Stomach (tissue), 19 donors: ENCODE measurements at places on chromosomes 16 and 17. TPM values are rescaled to one million over a fixed set of nuclear protein-coding genes. Genes with fewer than 3 reads are reported as not detected.

GRCh38 chr16:81612351-81613163 lies 166.5 kb upstream of the PLCG2 start:
- peak overlapping the region; percentile 65 for H3K27ac ChIP-seq
- H3K4me3 ChIP-seq: no peak overlapping the region
- H3K36me3 ChIP-seq: peaks cover 14% of the 10 kb centered on the region
- DNase-seq: peak; percentile 69
- H3K27me3 ChIP-seq: no peaks in the 10 kb centered on the region
- H3K4me1 ChIP-seq: peaks cover 71% of the 10 kb centered on the region

The CORO7 gene
- 12.5 TPM for total RNA-seq

GRCh38 chr17:64133546-64134215 lies 3.7 kb upstream of the ERN1 start:
- no peaks in the 10 kb centered on the region for H3K27me3 ChIP-seq
- H3K27ac ChIP-seq: no peak overlapping the region
- H3K4me3 ChIP-seq: no peak overlapping the region
- peak; percentile 86 for DNase-seq
- H3K36me3 ChIP-seq: no peaks in the 10 kb centered on the region

The SLC38A8 gene
- total RNA-seq: not detected

- peaks cover 17% of the 10 kb centered on the region for H3K4me1 ChIP-seq
- H3K4me3 ChIP-seq: no peak overlapping the region
- no peak for DNase-seq
These were observed 48.7 kb downstream of the CCDC42 start for GRCh38 chr17:8695916-8696415.

The TMEM238L gene
- 72.4 TPM for total RNA-seq

- H3K4me1 ChIP-seq: no peaks in the 10 kb centered on the region
- peaks cover 31% of the 10 kb centered on the region for H3K27me3 ChIP-seq
- no peak overlapping the region for H3K4me3 ChIP-seq
- H3K36me3 ChIP-seq: no peaks in the 10 kb centered on the region
These were observed 13.5 kb upstream of the PLEKHG4 start for GRCh38 chr16:67265834-67266233.

DNA sequence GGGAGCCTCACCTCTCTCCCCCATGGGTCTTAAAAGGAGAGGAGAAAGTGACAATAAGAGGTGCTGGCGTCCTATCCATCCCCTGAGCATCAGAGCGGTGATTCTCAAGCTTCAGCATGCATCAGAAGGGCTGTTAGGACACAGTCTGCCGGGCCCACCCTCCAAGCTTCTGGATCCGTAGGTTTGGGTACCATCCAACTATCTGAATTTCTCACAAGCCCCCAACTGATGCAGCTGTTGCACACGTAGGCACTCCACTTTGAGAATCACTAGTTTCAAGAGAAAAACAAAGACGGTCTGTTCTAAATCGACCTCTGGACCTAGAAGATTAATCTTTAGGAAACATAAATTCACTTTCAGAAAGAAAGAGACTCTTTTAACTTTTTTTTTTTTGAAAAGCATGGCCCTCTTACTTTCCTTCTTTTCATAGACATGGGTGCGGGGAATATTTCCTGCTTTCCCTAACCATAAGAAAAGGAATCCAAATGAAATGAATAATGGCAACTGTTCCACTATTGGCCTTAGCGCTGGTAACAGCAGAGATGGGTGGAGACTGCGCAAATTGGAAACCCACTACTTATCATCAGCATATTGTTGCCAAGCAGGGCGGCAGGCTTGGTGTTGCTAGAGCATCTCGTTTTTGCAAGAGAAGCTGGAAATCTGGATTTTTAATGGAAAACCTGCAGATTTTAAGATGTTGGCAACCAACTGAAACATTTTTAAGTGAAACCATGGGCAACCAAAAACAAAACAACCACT lies 144.4 kb downstream of the GAS7 start:
- H3K4me1 ChIP-seq: no peaks in the 10 kb centered on the region
- no peaks in the 10 kb centered on the region for H3K27me3 ChIP-seq
- H3K27ac ChIP-seq: no peak overlapping the region
- H3K36me3 ChIP-seq: no peaks in the 10 kb centered on the region
- H3K4me3 ChIP-seq: no peak overlapping the region

DNA sequence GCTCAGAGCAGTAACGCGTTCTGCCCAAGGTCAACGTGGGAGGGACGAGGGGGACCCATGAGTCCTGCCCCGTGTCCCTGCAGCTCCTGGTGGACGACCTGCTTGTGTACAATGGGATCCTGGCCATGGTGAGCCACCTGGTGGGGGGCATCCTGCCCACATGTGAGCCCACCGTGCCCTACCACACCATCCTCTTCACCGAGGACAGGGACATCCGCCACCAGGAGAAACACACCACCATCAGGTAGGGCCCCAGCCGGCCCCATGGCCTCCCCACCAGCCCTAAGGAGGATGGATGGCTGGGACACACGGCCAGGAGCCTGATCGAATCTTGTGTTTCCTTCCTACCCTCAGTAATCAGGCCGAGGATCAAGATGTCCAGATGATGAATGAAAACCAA lies 227.6 kb downstream of the KATNIP start:
- no peaks in the 10 kb centered on the region for H3K27me3 ChIP-seq
- peaks cover 68% of the 10 kb centered on the region for H3K36me3 ChIP-seq
- H3K4me1 ChIP-seq: peaks cover 14% of the 10 kb centered on the region
- no peak for DNase-seq

The TMEM235 gene
- not detected for total RNA-seq

DNA sequence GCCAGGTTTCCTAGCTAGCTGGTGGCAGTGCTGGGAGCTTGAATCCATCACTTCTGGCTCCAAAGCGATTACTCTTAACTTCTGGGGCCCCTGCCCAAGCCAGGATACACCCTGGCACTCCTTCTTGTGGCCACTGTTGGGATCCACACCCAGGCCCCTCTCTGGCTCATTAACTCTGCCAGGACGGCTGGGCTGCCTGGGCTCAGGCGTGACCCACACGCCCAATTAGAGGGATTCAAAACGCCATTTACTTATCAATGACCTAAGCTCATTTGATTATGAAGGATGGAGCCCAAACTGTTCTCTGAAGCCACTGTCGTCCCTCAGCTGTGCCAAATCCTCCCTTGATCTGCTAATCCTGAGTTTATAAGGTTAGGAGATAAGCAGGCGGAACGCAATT lies 79.7 kb upstream of the BRD7 start:
- H3K27ac ChIP-seq: no peak overlapping the region
- no peaks in the 10 kb centered on the region for H3K4me1 ChIP-seq
- H3K36me3 ChIP-seq: no peaks in the 10 kb centered on the region
- H3K27me3 ChIP-seq: no peaks in the 10 kb centered on the region
- no peak overlapping the region for H3K4me3 ChIP-seq
- DNase-seq: no peak

DNA sequence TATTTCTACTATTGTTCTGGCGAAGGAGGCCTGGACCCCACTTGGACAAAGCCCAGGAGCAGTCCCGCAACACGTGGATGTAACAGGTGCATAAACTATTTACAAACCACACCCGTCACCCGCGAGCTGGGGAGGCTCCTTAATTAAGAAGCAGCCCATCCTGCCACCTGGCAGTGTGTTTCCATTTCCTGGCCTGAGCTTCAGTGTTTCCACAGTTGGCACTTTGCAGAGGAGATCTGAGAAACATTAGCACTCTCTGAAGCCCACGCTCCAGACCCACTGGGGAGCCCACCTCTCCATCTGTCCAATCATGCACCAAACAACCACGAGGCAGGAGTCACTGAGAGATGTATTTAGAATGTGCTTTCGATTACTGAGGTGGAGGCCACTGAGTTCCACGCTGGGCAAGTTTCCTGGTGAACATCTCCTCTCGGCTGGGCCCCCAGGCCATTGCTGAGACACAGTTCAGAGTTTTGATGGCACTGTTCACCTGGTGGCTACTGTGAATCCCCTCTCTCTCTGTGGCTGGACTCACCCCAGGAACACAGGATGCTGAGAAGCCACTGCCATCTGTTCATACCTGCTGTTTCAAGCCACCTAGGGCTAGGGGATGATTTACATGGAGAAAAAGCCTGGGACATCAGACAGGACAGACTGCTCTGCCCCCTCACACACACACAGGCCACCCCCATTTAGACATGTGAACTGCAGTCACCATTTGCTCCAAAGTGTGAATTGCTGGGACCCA lies 129.1 kb downstream of the AIPL1 start:
- DNase-seq: peak; percentile 29
- no peaks in the 10 kb centered on the region for H3K27me3 ChIP-seq
- no peak overlapping the region for H3K27ac ChIP-seq
- no peak overlapping the region for H3K4me3 ChIP-seq
- H3K36me3 ChIP-seq: no peaks in the 10 kb centered on the region

GRCh38 chr17:74243013-74243755 lies 29.8 kb downstream of the TTYH2 start:
- H3K27me3 ChIP-seq: no peaks in the 10 kb centered on the region
- H3K27ac ChIP-seq: no peak overlapping the region
- H3K4me1 ChIP-seq: peaks cover 13% of the 10 kb centered on the region
- no peak overlapping the region for H3K4me3 ChIP-seq
- DNase-seq: peak; percentile 28
- H3K36me3 ChIP-seq: peaks cover 9% of the 10 kb centered on the region

The MAF gene
- 159 TPM for total RNA-seq

DNA sequence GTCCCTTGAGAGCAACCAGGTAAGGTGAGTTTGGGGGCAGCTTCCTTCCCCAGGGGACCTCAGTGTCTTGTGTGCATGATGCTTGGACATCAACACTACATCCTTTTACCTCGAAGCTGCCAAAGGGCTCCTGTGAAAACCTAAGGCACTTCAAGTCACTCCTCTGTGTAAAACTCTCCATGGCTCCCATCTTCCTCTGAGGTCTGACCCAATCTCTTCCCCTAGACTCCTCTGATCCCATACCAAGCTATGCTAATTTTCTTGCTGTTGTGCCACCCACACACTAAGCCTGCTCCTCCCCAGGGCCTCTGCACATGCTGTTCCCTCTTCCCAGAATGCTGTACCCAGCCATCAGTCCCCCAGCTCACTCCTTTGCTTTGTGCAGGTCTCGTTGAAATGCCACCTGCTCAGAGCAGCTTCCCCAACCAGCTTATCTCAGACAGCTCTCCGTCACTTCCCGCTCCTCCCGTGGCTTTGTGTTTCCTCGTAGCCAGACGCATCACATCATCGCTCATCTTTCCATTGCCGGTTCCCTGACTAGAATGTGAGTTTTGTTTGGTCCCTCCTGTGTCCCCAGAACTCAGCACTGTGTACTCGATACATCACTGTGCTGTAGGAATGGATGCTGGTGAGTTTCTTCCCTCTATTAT lies 78.4 kb downstream of the CNGB1 start:
- H3K4me1 ChIP-seq: peaks cover 18% of the 10 kb centered on the region
- H3K27me3 ChIP-seq: no peaks in the 10 kb centered on the region
- H3K36me3 ChIP-seq: no peaks in the 10 kb centered on the region
- DNase-seq: peak; percentile 34
- peak overlapping the region; percentile 88 for H3K27ac ChIP-seq

The HOXB8 gene
- 8.4 TPM for total RNA-seq

DNA sequence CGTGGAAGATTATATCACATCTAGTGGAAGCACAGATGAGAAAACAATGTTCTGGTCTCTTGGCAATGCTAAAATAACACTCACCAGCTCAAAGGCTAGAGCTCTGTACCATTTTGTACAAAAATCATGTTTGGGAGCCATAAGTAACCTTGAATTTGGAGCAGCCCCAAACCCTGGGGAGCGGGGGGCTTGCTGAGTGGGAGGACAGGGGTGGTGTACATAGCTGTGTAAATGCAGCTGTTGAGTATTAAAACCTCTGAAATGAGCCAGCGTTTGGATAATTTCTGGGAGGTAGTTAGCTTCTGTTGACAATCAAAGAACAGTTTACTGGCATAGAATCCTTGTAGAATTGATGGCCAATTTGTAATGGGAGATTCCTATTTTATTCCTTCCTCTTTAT lies 4.3 kb downstream of the MYH8 start:
- no peak overlapping the region for H3K4me3 ChIP-seq
- DNase-seq: no peak
- H3K27me3 ChIP-seq: no peaks in the 10 kb centered on the region
- no peak overlapping the region for H3K27ac ChIP-seq

The ITGA2B gene
- not detected for total RNA-seq

DNA sequence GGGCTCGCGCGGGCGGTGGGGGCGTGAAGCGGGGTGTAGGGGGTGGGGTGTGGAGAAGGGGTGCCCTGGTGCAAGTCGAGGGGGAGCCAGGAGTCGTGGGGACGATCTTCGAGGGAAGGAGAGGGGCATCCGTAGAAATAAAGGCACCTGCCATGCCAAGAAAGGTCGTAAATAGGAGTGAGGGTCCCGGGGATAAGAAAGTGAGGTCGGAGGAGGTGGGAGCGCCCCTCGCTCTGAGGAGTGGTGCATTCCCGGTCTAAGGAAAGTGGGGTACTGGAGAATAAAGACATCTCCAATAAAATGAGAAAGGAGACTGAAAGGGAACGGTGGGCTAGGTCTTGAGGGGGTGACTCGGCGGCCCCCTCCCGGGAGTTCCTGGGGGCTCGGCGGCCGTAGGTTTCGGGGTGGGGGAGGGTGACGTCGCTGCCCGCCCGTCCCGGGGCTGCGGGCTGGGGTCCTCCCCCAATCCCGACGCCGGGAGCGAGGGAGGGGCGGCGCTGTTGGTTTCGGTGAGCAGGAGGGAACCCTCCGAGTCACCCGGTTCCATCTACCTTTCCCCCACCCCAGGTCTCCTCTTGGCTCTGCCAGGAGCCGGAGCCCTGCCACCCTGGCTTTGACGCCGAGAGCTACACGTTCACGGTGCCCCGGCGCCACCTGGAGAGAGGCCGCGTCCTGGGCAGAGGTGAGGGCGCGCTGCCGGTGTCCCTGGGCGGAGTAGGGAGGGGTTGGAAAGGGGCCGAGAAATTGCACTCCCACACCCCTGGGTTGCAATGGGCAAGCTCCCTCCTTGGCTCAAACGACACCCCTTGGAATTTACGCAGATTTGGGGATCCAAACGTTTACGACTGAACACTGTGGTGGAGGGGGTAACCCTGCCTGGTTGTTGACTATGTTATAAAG lies 888 bp downstream of the CDH1 start:
- peaks cover 51% of the 10 kb centered on the region for H3K4me1 ChIP-seq
- peak overlapping the region; percentile 91 for H3K27ac ChIP-seq
- DNase-seq: peak; percentile 87
- peak overlapping the region; percentile 67 for H3K4me3 ChIP-seq
- H3K36me3 ChIP-seq: no peaks in the 10 kb centered on the region

DNA sequence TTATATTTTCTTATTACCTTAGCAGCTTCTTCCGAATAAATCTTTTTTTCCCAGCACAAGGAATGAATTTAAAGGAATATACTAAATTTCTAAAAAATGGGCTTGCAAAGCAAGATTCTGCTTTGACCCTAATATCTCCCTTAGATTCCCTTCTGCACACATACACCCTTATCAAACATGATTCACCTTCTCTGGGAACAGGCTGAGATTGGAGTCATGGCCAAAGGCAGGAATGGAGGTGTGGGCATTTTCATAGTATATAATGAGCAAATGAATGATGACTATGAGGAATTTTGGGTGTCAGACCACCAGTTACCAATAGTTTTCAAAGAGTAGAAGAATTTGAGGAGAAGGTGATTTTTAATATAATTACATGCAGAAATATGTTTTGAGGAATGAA lies 231.3 kb upstream of the CDH11 start:
- no peak overlapping the region for H3K4me3 ChIP-seq
- no peaks in the 10 kb centered on the region for H3K27me3 ChIP-seq
- no peaks in the 10 kb centered on the region for H3K36me3 ChIP-seq
- H3K4me1 ChIP-seq: no peaks in the 10 kb centered on the region
- no peak for DNase-seq
